Activated naive CD8-positive, alpha-beta T cell treated with anti-CD3 and anti-CD28 coated beads for 36 hours (primary cell): ENCODE measurements at places on chromosomes 12 and 14. TPM values are rescaled to one million over a fixed set of nuclear protein-coding genes. Genes with fewer than 3 reads are reported as not detected.

DNA sequence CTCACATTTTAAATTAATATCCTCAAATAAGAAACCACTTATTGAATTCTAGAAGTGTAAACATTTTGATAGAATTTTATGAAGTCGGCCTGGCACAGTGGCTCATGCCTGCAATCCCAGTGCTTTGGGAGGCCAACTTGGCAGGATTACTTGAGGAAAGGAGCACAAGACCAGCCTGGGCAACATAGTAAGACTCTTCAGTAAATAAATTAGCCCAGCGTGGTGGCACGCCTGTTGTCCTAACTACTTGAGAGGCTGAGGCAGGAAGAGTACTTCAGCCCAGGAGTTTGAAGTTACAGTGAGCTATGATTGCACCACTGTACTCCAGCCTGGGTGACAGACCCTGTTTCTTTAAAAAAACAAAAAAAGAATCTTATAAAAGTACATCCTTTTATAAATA is 8.9 kb upstream of the ZNF410 start:
- H3K4me3 ChIP-seq, result no peak overlapping the region
- no peak overlapping the region for H3K27ac ChIP-seq
- H3K4me1 ChIP-seq, result no peaks in the 10 kb centered on the region
- no peaks in the 10 kb centered on the region for H3K36me3 ChIP-seq
- no peak for DNase-seq

DNA sequence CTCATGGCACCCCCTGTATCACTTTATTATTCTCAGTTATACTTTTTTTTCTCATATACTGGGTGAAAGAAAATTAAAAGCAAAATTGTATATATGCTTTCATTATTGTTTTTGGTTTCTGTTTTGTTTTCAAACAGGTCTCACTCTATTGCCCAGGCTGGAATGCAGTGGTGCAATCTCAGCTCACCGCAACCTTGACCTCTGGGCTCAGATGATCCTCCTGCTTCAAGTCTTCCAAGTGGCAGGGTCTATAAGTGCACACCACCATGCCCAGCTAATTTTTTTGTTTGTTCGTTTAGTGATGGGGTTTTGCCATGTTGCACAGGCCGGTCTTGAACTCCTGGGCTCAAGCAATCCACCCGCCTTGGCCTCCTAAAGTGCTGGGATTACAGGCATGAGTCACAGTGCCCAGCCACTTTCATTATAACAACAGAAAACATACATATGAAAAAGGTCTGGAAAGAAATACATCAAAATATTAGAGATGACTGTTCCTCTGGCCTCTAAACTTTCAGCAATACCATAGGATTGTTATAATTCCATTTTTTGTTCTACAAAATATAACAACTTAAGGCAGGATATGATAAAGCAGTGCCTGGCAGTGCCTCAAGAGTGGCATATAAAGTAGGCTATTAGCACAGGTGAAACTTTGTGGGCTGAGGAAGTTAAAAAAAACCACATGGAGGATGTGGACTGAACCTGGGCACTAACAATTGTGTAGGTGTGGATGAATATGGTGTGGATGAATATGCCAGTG is 5.8 kb upstream of the NTN4 start:
- H3K27ac ChIP-seq, result no peak overlapping the region
- no peaks in the 10 kb centered on the region for H3K36me3 ChIP-seq
- DNase-seq, result no peak
- H3K4me3 ChIP-seq, result no peak overlapping the region
- peaks cover 16% of the 10 kb centered on the region for H3K4me1 ChIP-seq

DNA sequence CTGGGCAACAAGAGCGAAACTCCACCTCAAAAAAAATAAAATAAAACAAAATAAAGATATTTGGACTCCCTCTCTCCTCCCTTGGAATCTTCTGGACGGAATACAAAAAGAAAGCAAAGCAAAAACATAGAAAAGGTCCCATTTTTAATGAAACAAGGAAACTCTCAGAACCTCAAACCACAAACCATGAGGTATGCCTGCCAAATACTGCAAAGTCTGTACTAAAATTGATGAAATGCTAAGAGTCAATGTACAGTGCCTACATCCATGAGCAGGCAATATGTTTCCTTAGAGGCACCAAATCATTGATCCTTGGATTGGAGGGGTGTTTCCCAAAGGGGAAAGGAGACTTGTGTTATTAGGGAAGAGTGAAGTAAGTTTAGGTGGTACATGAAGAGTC is 8.2 kb upstream of the RPS6KA5 start:
- H3K4me1 ChIP-seq, result peaks cover 52% of the 10 kb centered on the region
- peaks cover 16% of the 10 kb centered on the region for H3K36me3 ChIP-seq
- peak overlapping the region; percentile 12 for H3K4me3 ChIP-seq
- H3K27me3 ChIP-seq, result no peaks in the 10 kb centered on the region
- DNase-seq, result no peak

DNA sequence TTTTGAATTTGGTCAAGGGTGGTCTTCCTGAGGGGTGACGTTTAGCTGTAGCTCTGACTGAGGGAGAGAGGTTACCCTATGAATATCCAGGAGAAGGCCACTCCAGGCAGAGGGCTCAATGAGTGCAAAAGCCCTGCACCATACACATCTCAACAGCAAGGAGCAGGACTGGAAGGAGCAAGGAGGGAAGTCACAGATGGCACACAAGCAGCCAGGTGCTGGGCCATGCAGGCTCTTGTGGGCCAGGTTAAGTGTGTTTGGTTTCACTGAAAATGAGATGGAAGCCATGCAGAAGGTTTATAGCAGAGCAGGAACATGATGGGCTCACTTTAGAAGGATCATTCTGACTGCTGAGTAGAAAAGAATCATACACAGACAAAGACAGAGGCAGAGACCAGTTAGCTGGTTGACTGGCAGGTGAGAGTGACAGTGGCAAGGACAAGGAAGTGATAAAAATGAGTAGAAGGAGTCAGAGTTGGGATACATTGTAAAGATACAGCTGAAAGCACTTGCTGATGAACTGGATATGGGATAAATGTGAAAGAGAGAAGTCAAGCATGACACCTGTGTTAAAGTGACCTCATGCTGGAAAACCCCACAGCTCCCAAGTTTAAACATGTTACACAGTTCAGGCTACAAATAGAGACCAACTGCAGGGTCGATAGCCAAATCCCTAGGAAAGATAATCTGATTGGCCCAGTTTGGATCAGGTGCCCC is 81.2 kb downstream of the PRKD1 start:
- no peaks in the 10 kb centered on the region for H3K27me3 ChIP-seq
- no peak overlapping the region for H3K4me3 ChIP-seq
- no peak overlapping the region for H3K27ac ChIP-seq
- DNase-seq, result no peak
- no peaks in the 10 kb centered on the region for H3K4me1 ChIP-seq

The DBX2 gene
- not detected for total RNA-seq

GRCh38 chr12:6526201-6526600 is 8.1 kb upstream of the GAPDH start:
- peaks cover 4% of the 10 kb centered on the region for H3K4me1 ChIP-seq
- no peak for DNase-seq
- H3K36me3 ChIP-seq, result peaks cover 53% of the 10 kb centered on the region
- no peaks in the 10 kb centered on the region for H3K27me3 ChIP-seq
- H3K27ac ChIP-seq, result no peak overlapping the region

The CIDEB gene
- total RNA-seq, result 6.7 TPM

GRCh38 chr14:91358654-91359220 is 58.9 kb downstream of the CCDC88C start:
- no peak for DNase-seq
- H3K4me3 ChIP-seq, result no peak overlapping the region
- no peaks in the 10 kb centered on the region for H3K27me3 ChIP-seq
- H3K36me3 ChIP-seq, result peaks cover 30% of the 10 kb centered on the region

GRCh38 chr14:94372021-94372605 is 16.3 kb downstream of the SERPINA1 start:
- DNase-seq, result no peak
- H3K27ac ChIP-seq, result no peak overlapping the region
- H3K36me3 ChIP-seq, result no peaks in the 10 kb centered on the region
- H3K4me3 ChIP-seq, result no peak overlapping the region

DNA sequence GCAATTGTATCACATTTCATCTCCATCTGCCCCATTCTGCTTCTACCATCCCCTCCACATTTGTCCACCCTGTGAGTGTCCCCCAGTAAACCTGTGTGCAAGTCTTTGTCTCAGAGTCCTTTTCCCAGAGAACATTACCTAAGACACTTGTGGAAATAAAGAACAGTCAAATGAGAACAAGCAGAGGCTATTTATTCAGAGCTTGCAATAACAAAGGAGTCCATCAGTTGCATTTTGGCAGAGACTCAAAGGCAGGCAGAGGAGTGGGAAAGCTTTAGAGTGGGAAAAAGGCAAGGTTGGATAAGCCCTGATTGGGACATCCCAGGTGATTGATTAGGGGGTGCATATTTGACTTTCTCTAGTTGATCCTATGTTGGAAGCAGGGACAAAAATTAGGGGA is 18.2 kb upstream of the PPFIBP1 start:
- H3K4me3 ChIP-seq, result no peak overlapping the region
- H3K27me3 ChIP-seq, result peaks cover 5% of the 10 kb centered on the region
- H3K4me1 ChIP-seq, result peaks cover 8% of the 10 kb centered on the region
- no peaks in the 10 kb centered on the region for H3K36me3 ChIP-seq
- H3K27ac ChIP-seq, result no peak overlapping the region

DNA sequence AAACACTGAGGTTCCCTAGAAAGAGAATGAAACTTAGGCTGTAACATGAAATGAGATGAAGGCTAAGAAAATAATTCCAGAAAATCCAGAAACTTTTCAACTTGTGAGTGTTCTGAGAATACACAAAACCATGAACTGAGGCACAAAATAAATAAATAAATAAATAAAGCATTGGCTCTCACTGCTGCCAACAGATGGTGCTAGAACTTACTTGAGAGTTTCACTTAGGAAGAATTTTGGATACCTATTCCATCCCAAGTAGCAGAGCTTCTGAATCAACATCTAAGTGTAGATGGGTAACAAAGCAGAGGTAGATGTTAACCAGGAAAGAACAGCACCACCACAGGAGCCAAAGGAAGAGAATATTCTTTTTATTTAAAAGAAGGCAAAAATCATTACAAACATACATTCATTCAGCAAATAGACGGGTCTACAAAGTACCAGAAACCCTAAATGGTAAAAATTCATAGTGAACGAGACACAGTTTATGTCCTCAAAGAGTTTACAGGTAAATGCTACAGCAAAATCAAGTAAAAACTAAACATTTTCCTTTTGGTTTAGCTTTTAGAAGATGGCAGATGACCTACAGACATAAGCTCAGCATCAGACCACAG is 16.7 kb downstream of the EPS8 start:
- H3K27me3 ChIP-seq, result peaks cover 9% of the 10 kb centered on the region
- no peak for DNase-seq
- no peak overlapping the region for H3K27ac ChIP-seq
- peaks cover 2% of the 10 kb centered on the region for H3K4me1 ChIP-seq
- H3K4me3 ChIP-seq, result no peak overlapping the region

- no peaks in the 10 kb centered on the region for H3K4me1 ChIP-seq
- H3K4me3 ChIP-seq, result no peak overlapping the region
- no peaks in the 10 kb centered on the region for H3K36me3 ChIP-seq
- H3K27me3 ChIP-seq, result peaks cover 3% of the 10 kb centered on the region
- no peak overlapping the region for H3K27ac ChIP-seq
These were observed 96.7 kb upstream of the HSPB8 start for GRCh38 chr12:119082016-119082415.

GRCh38 chr14:55712491-55712890 is 132.5 kb downstream of the KTN1 start:
- no peaks in the 10 kb centered on the region for H3K27me3 ChIP-seq
- no peaks in the 10 kb centered on the region for H3K4me1 ChIP-seq
- H3K4me3 ChIP-seq, result no peak overlapping the region
- H3K36me3 ChIP-seq, result no peaks in the 10 kb centered on the region
- DNase-seq, result no peak
- no peak overlapping the region for H3K27ac ChIP-seq

DNA sequence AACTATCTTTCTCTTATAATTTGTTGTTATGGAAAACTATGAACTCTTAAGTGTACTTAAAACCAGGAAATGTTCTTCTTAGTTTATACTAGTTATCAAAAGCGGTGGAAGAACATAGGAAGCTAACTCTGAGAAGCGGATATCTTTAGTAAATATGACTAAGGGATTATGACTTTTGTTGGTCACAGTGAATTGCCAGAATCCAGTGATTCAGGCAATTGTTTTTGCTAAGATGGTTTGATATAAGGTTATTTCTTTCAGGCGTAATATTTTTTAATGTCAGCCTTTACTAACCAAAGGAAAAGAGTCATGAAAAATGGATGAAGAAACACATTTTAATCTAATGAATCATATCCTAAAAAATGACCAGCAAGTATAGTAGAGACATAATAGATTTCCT is 473.5 kb downstream of the FOXG1 start:
- H3K4me3 ChIP-seq, result no peak overlapping the region
- H3K27ac ChIP-seq, result no peak overlapping the region

The TDRD9 gene
- 0.54 TPM for total RNA-seq

The SSPN gene
- not detected for total RNA-seq

The CLEC1B gene
- total RNA-seq, result not detected

The DEGS2 gene
- total RNA-seq, result 1.8 TPM

- H3K27me3 ChIP-seq, result no peaks in the 10 kb centered on the region
- no peak overlapping the region for H3K4me3 ChIP-seq
- H3K36me3 ChIP-seq, result no peaks in the 10 kb centered on the region
- no peak for DNase-seq
These were observed 25.9 kb upstream of the COL2A1 start for GRCh38 chr12:48030173-48030650.

GRCh38 chr12:108642269-108642870 is 8.7 kb upstream of the SELPLG start:
- H3K27me3 ChIP-seq, result no peaks in the 10 kb centered on the region
- peaks cover 19% of the 10 kb centered on the region for H3K36me3 ChIP-seq

The TAS2R42 gene
- total RNA-seq, result not detected

The SCNN1A gene
- 3.7 TPM for total RNA-seq

The KLRK1 gene
- 114 TPM for total RNA-seq

The PEBP1 gene
- 149 TPM for total RNA-seq

DNA sequence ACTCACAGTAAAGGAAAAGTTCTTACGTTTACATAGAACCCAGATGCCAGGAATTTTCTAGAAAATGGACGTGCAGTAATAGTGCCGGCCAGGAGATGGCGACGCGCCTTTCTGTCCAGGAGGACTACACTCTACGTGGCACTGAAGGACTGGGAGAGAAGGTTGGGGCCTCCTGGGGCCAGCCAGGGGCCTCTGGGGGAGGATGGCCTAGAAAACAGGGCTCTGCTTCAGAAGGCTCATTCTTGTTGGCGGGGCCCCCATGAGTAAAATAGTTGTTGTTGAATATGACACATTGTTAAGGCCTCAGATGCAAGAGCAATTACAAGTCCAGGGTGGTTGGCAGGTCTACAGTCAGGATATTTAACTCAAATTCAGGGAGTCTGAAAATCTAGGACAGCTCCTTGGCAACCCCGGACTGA is 120.1 kb upstream of the MAX start:
- DNase-seq, result peak; percentile 49
- H3K4me3 ChIP-seq, result no peak overlapping the region
- H3K27me3 ChIP-seq, result no peaks in the 10 kb centered on the region
- H3K36me3 ChIP-seq, result no peaks in the 10 kb centered on the region

- no peak overlapping the region for H3K4me3 ChIP-seq
- no peaks in the 10 kb centered on the region for H3K36me3 ChIP-seq
- DNase-seq, result no peak
- peak overlapping the region; percentile 23 for H3K27ac ChIP-seq
- H3K27me3 ChIP-seq, result no peaks in the 10 kb centered on the region
- H3K4me1 ChIP-seq, result peaks cover 34% of the 10 kb centered on the region
These were observed 47.7 kb downstream of the PSMA6 start for GRCh38 chr14:35339761-35340406.

The RNASE2 gene
- total RNA-seq, result not detected
